B cell (primary cell): ENCODE measurements at places on chromosomes 1 and 21. TPM values are rescaled to one million over a fixed set of nuclear protein-coding genes. Genes with fewer than 3 reads are reported as not detected.

DNA sequence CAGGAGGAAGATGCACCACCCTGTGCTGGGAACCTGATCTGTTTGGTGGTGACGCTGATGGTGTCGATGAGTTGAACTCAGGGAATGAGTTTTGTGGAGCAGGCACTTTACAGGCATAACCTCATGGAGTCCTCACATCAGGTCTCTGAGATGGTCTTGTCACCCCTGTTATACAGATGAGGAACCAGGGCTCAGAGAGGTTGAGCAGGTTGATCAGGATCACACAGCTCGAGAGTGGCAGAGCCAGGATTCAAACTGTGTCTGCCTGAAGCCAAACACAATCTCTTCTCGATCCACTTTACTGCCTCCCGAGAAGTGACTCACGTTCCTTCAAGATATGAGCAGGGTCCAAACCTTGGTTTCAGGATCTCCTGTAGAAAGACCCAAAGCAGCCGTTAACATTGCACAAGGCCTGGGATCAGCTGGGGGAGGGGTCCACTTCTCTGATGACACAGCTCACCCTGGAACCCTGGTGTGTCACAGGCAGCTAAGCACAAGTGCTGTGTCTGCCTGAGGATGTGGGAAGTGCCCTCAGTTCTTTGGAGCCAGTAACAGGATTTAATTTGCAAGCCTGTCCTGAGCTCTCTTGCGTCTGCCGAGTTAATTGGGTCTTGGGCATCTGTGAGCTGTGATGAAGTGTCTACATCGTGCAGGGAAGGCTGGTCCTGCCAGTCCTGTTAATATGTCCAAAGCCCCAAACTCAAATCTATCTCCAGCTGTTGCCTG, 65.4 kb upstream of the STUM start:
- no peak for DNase-seq

- DNase-seq = no peak
Measured at GRCh38 chr1:55993646-55994318, 585.6 kb downstream of the PLPP3 start.

DNA sequence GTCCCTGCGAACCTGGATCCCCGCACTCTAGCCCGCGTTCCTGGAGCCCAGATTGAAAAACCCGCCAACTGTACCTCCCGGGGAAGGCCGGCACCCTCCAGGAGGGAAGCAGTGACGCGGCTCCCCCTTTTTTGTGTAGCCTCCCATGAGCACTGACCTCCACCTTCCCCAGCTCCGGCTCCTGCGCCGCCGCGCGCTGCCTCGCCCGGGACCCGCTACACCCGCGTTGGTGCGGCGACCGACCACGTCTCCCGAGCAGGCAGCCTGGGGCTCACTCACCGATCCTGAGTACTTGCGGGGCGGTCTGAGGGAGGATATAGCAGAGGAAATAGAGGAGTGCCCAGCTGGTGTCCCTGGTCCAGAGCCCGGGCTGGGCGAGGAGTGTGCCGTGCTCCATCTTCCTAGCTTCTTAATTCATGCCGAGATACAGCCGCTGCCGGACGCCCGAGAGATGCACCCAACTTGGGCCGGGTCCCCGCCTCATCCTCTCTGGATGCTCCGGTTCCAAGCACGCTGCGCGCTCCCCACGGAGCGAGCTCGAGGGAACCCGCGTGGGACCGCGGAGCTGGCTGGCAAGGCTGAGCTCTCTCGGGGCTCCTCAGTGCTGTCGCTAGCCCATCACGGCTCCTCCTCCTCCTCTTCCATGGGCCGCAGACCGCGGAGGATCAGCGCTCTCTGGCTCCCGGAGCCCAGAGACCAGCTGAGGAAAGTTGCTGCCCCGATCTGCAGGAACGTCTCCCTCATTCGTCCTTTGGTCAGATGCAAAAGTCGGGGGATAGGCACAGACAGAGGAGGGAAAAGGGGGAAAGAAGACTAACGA, 482 bp downstream of the GRIK1 start:
- no peak for DNase-seq

The KCNK2 gene
- not detected in 2 replicates for total RNA-seq

DNA sequence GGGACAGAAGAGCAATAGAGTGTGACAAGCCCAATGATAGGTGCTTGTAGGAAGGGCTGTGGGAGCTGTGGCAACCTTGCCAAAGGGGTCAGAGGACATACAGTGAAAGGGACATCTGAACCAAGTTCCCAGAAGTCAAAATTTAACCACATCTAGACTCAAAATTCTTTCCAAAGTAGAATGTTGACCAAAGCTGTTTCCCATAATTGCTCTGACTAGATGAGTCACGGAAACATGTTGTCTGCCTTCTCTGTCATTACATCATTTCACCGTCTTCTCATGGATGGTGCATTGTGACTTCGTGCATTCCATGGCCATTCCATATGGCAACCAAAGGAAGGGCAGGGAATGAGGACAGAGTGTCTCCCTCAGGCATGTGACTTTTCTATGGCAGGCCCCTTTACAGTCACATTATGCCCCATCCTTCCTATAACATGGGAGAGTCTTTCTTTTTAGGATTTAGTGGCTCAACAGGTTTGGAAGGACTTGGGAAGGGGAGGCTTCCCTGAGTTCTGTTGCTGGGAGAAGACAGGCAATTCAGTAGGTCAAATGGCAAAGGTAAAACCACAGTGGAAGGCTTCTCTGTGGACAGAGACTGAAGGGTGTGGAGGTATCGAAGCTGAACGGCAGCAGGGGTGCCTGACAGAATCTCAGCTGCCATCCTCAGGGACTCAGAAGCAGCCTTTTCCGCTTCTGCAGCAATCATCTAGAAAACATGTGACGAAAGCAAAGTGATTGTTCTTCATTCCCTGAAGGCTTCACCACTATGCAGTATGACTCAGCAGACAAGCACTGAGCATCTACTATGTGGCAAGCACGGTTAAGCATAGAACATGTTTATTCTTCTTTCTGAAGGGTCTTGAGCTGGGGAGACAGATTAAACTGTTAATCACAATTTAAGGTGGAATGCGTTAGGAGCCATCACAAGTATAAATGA, 24.7 kb downstream of the NPHS2 start:
- no peak for DNase-seq

The SAMD13 gene
- 0.24 and 0.42 TPM in 2 replicates for total RNA-seq

DNA sequence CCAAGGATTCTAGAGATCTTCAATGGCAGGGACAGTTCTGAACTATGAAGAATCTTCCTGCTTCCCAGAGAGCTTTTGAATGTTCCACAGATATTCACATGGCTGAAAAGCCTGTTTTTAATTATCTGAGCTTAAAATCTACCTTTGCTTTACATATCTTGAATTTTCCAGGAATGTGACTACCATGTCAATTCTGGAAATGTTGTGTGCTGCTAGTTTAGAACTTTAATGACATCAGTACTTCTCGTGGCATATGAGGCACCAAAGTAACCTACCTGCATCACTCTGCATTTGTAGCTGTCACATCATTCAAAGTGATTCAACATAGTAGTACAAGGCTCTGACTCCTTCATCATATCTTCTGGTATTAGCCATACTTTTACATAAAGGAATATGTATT, 122.7 kb upstream of the NFIA start:
- no peak for DNase-seq

The TAS1R1 gene
- not detected in 2 replicates for total RNA-seq

DNA sequence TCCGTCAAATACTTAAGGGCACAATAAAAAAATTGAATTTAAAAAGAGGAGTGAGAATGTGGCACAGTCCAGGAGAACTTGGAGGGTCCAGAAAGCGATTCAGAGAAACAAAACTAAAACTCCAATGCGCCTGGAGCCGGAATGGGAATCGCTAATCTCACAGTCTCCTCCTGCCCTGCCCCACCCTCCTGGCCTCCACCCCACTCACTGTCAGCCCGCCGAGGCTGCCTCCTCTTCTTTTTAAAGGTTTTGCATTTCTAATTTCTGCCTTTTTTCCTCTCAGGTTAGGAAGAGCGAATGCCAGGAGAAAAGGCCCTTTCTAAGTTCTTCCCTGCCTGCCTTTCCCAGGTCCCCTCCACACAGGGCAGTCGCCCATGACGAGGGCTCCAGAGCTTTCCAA, 135.3 kb downstream of the ZBTB18 start:
- DNase-seq = no peak

DNA sequence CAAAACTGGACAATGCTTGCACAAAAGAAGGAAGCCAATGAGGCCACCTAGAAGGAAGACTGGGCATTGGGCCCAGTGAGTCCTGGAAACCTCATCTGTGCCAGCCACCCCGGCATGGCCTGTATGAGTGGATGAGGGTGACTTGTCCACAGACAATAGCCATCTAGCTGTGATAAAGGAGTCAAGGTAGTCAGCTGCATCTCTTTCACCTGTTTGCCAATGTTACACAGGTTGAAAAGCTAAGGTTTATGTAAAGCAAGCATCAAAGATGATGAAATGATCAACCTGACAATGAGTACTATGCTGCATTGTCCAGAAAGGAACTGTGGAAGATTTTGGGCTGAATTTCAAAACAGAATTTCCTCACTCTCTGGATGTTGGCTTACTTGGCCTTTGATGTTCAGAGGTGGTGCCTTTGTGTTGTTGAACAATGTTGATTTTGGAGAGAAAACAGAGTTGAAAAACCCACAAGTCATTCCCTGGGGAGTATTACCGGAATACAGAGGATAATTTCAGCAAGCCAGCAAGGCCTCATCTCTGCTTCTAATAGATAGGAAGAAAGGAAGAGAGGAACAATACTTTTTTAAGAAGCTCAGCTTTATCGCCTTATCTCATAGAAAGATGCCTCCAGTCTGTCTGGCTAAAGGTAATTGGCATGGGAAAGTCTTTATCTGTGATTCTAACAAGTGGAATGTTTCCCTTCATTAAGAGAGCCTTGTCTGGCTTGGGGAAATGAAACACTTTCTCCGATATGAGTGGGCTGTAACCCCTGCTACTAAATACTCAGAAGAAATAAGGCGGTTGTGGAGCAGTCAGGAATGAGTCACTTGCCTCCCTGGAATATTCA, 11.4 kb upstream of the SELE start:
- no peak for DNase-seq

DNA sequence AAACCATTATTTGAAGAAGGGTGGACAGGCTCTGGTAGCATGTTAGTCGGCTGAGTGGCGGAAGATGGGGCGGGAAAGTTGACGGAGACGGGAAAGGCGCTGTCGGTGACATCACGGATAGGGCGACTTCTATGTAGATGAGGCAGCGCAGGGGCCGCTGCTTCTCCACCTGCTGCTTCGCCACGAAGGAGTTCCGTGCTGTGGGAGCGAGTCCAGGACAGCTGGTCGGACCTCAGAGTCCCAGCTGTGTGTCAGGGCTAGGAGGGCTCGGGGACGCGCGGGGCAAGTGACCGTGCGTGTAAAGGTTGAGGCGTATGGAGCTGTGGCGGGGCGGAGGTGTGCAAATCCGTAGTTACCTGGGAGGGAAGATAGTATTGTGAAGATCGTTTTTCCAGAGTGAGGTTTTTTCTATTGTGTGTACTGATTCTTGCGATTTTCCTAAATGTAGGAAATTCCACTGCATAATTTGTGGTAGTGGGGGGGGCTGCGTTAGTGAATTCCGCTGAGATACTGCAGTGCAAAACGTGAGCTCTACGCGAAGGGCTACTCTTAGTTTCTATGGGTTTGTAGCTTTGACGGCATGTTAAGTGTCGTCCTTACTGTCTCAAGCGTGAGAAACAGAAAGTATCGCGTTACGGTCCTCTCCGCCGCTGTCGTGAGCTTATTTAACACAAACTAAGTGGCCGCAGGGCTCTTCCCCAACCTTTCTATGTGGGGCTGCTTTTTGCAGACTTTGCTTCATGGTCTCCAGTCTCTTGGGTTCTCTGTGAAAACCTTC, 111.2 kb upstream of the NBPF11 start:
- peak; percentile 86 for DNase-seq

The LCE2A gene
- total RNA-seq = not detected in 2 replicates

The CIART gene
- 0.27 TPM in 1 of 2 replicates, not detected in the other for total RNA-seq

- DNase-seq = no peak
Measured at GRCh38 chr1:118773656-118774055, 214.5 kb downstream of the TBX15 start.

The SPRR2F gene
- not detected in 2 replicates for total RNA-seq

DNA sequence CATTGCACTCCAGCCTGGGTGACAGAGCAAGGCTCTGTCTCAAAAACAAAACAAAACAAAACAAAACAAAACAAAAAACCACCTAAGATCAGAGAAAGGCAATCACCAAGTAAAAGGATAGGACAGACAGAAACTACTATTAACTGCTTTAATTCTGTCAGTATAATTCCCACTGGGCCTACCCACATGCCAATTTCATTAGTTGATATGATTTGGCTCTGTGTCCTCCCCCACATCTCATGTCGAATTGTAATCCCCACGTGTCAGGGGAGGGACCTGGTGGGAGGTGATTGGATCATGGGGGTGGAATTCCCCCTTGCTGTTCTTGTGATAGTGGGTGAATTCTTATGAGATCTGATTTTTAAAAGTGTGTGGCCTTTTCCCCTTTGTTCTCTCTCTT, 27.2 kb upstream of the CAPZB start:
- no peak for DNase-seq

GRCh38 chr1:29761159-29761928, 525.0 kb downstream of the PTPRU start:
- DNase-seq = no peak

DNA sequence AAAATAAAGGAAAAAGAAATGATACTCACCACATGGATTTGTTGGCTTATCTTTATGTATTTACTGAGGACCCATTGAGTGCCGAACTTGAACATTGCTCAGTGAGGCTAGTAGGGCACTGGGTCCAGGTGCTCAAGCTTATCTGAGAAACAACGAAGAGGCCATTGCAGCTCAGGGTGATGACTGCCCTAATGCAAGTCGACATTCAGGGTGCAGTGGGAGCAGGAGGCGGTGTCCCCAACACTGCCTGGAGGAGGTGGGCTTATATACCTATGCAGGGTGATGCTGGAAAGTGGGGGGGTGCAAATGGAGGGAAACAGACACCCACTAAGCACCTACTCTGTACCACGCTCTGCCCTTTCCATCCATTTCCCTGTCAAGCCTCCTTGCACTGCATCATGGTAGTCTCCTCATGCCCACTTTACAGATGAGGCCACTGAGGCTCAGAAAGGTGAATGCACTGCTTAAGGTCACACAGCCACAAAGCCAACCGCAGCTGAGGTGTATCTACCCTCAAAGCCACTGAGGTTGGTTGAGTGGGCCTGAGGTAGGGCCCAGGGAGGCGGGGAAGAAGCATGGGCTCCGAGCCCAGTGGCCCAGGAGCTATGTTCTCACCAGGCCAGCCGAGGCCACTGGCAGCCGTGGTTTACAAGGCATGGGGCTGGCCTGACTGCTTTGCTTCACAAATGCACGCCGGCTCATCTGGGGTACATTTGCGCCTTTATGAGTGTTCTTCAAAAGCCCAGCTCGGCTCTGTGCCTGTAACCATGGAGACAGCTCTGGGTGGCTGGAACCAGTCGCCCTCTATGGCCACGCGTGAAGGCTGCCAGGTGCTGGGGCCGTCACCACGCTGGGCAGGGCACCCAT, 103.8 kb downstream of the EPHB2 start:
- no peak for DNase-seq

- DNase-seq = no peak
Measured at GRCh38 chr21:38454702-38455101, 43.6 kb downstream of the ERG start.
